Fibroblast of mammary gland (primary cell): ENCODE measurements at places on chromosomes 16 and 17.
A peak's percentile ranks its signal among the peaks of the same experiment; 100 is the strongest.

- DNase-seq, result no peak
These were observed 33.0 kb downstream of the TEX2 start for GRCh38 chr17:64229815-64230728.

DNA sequence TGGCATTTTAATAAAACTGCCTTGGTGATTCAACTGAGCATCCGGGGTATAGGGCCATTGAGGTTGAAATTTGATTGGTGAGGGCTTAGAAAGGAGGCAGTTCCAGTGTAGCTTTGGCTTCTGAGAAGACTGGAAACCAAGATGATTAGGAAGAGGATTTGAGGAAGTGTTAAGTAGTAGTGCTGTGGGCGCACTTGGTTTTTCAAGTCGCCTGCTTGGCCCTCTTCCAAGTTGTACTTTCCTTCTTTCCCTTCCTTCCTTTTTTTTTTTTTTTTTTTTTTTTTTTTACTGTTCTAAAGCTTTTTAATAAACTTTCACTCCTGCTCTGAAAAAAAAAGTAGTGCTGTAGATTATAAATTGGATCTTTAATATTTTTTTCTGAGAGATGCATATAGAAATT lies 320.5 kb downstream of the UTP18 start:
- no peak for DNase-seq

- DNase-seq, result peak; percentile 90
These were observed 289.0 kb upstream of the AXIN2 start for GRCh38 chr17:65850486-65850885.

DNA sequence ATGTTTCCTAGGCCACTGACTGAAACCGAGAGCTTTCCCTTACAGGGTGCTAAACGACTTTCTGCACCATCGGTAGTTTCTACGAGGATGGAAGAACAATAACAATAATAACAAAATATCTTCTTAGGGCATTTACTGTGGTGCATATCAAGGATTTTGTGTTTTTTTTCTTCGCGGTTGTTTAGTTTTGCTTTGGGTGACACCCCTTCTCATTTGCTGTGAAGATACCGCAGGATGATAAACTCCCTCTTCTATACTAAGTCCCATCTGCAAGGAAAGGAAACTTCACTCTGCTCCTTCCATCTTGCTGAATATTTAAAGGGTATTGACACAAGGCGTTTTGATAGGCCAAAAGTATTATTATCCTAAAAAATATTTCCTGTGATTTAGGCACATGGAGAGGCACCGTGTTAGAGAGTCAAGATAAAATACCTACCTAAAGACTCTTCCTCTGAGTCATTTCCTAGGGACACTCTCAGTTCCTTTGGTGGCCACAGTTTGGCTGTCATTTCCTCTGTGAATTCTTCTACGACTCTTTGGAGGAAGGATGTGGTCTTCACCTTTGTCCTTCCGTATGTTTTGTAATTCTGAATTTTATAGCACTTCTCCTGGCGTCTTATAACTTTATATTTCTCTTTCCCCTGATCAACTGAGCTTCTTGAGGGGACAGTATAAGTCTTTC lies 318.8 kb downstream of the CDH13 start:
- no peak for DNase-seq

DNA sequence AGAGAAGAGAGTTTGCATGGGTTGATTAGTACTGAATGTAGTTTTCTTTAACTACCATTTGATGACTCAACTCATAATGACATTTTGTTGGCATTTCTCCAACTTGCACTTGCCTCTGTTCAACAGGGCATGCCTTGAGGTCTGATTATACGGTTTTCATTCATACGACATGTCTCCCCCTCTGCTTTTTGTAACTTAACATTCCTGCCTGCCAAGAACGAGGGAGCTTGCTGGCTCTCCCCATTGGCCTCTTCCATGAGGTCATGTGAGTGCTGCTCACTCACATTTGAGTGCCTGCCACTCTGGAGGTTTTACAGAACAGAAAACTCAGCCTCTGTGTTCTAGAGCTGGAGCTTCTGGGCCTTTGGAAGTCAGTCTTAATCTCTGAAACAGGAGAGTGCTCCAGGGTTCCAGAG lies 19.7 kb downstream of the MAP2K6 start:
- peak; percentile 49 for DNase-seq

GRCh38 chr17:79515646-79516571 lies 94.9 kb downstream of the RBFOX3 start:
- DNase-seq, result no peak

DNA sequence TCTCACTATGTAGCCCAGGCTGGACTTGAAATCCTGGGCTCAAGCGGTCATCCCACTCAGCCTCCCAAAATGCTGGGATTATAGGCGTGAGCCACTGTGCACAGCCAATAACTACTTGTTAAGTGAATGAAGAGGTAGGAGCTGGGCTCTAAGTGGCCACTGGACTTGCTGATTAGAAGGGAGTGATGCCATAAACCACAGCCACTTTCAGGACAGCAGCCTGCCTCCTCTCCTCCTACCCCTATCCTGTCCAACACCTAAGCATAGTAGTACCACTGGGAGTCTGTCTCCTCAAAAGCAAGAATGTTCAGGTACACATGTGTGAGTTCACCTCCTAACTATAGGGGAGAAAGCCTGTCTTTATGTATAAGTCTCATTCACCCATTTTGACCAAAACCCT lies 12.2 kb upstream of the COG7 start:
- DNase-seq, result no peak

- no peak for DNase-seq
These were observed 27.3 kb downstream of the RSPRY1 start for GRCh38 chr16:57213462-57213861.

DNA sequence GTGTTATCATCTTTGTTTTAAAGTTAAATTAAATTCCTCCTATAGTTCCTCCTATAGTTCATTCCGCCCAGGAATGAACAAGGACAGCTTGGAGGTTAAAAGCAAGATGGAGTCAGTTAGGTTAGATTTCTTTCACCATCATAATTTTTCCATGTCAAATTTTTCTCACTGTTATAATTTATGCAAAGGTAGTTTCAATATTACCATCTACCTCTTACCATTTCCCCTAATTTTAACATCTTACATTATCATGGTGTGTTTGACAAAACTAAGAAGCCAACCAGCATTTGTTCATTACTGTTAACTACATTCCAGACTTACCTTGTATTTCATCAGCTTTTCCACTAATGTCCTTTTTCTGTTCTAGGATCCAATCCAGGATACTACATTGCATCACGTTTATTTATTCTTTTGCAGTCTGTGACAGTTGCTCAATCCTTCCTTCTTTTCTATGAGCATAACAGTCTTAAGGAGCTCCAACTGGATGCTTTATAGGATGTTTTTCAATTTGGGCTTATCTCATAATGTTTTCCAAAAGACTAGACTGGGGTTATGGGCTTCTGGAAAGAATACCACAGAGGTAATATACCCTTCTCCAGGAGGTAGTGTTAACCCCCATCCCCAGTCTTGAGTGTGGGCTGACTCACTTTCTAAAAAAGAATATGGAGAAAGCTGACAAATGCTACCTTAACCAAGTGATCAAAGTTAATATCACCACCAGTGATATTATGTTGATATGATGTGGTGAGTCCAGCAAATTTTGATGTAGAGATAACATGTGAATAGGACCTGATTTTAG lies 158.5 kb downstream of the PPM1E start:
- DNase-seq, result peak; percentile 70

DNA sequence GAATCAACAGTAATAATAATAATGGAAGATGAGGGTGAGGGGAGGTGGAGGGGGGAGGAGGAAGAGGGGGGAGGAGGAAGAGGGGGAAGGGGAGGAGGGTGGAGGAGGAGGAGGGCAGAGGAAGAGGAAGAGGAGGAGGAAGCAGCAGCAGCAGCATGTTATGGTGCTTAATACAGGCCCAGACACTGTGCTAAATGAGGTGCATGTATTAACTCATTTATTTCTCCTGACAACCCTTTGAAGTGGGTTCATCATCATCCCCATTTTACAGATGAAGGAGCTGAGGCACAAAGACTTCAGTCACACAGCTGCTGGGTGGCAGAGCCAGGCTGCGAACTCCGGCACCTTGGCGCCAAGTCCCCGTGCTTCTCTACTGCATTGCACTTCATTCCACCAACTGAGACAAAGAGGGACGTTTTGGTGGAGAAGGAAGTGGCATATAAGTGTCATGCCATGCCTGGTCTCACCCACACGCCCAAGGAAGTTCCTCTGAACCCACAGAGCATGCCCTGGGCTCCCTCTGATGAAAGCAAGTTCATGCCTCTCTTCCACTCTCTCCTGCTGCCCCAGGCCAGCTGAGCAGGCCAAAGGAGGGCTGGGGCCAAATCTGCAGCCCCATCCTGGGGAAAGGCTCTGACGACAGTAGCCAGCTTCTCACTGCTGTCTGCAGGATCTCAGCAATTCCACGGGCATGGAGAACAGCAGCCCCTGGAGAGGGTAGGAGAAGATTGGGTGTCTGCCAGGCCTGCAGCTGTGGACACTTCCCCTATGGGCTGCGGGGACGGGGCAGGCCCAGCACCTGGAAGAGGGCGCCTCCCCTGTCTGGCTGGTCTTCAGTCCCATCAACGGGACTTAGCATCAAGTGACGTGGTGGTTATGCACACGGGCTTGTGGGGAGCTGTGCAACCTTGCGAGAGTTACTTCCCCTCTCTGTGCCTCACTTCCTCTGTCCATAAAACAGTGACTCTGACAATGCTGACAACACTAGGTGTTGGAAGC lies 21.8 kb downstream of the XYLT1 start:
- DNase-seq, result no peak

- DNase-seq, result peak; percentile 24
These were observed 114.6 kb downstream of the SLC39A11 start for GRCh38 chr17:72977771-72978417.

- DNase-seq, result no peak
These were observed 38.6 kb downstream of the ITGAM start for GRCh38 chr16:31298340-31298739.

GRCh38 chr17:52026075-52026474 lies 132.4 kb downstream of the CA10 start:
- DNase-seq, result no peak

- no peak for DNase-seq
These were observed 47.4 kb upstream of the ZFHX3 start for GRCh38 chr16:73095142-73095820.

GRCh38 chr17:34246881-34247280 lies 8.2 kb upstream of the CCL2 start:
- no peak for DNase-seq

DNA sequence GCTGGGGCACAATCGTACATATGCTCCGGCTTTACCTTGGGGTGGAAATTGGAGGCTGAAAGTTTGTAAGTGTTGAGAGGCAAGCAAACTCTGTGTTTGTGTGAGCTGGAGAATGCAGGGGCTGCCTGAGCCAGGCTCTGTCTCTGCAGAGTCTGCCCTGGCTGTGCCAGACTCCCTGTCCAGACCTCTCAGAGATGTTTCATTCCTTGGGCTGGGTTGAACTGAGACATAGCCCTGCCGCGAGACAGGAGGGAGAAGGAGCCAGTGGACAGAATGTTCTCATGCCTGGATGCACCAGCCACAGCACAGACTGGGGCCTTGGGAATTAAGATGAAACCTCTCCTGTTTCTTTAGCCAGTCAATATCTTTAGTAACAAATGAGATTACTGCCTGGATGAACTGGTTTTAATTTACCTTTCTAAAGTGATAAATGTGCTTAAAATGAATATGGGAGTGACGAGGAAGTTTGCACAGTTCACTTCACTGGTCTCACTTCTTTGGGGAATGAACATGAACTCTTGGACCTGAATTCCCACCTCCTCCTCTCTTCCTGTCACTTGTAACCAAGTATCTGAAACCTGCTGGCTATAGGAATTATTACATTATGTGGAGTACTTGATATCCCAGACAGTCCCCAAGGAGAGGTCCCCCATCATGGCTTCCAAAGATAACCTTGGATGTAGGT lies 40.1 kb downstream of the YPEL2 start:
- DNase-seq, result peak; percentile 66

- DNase-seq, result no peak
These were observed 792.0 kb downstream of the KCNJ2 start for GRCh38 chr17:70961341-70961740.

- no peak for DNase-seq
These were observed 154.1 kb upstream of the CDC42EP4 start for GRCh38 chr17:73465953-73466230.
